Nephron progenitor cell (in vitro differentiated cells): ENCODE measurements at places on chromosomes 3 and 15.
A peak's percentile ranks its signal among the peaks of the same experiment; 100 is the strongest.

DNA sequence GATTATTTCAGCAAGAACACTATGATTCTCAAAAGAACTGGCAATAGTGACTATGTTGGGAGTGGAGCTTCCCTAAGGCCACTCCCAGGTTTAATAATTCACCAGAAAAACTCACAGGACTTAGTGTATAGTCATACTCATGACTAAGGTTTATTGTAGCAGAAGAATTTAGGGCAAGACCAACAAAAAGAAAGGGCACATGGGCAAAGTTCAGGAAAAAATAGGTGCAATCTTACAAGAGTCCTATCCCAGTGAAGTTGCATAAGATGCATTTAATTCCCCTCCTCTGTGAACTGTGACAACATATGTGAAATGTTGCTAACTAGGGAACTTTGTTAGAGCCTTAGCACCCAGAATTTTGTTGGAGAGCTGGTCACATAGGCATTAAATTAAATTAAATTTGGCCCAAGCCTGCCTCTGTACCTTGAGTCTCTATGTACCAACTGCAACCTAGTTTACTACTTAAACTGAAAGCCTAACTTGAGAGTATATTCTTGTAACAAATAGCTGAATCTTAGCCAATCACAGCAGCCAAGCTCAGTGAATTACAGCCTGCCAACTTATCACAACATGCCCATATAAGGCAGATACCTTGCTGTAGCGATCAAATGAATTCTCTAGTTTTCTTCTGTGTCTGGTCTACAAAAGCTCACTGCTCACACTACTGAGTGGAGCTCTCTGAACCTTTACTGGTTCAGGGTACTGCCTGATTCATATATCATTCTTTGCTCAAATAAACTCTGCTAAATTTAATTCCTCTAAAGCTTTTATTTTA is 386.2 kb upstream of the ARHGEF26 start:
- H3K36me3 ChIP-seq = no peaks in the 10 kb centered on the region
- no peak overlapping the region for H3K27ac ChIP-seq
- H3K4me3 ChIP-seq = no peak overlapping the region

GRCh38 chr3:186142393-186142932 is 33.6 kb upstream of the ETV5 start:
- H3K4me3 ChIP-seq = peak overlapping the region; percentile 5
- H3K27ac ChIP-seq = peak overlapping the region; percentile 53
- peaks cover 36% of the 10 kb centered on the region for H3K4me1 ChIP-seq
- no peaks in the 10 kb centered on the region for H3K36me3 ChIP-seq
- peaks cover 8% of the 10 kb centered on the region for H3K27me3 ChIP-seq

- peaks cover 16% of the 10 kb centered on the region for H3K4me1 ChIP-seq
- no peak overlapping the region for H3K27ac ChIP-seq
- H3K4me3 ChIP-seq = peak overlapping the region; percentile 84
- peaks cover 90% of the 10 kb centered on the region for H3K27me3 ChIP-seq
- H3K36me3 ChIP-seq = peaks cover 8% of the 10 kb centered on the region
- DNase-seq = peak; percentile 33
Observed at GRCh38 chr3:184261854-184262763, 756 bp upstream of the CAMK2N2 start.

- H3K4me1 ChIP-seq = peaks cover 14% of the 10 kb centered on the region
- H3K27ac ChIP-seq = no peak overlapping the region
- no peaks in the 10 kb centered on the region for H3K36me3 ChIP-seq
- no peaks in the 10 kb centered on the region for H3K27me3 ChIP-seq
- no peak for DNase-seq
Observed at GRCh38 chr15:35934383-35935049, 388.6 kb upstream of the DPH6 start.

DNA sequence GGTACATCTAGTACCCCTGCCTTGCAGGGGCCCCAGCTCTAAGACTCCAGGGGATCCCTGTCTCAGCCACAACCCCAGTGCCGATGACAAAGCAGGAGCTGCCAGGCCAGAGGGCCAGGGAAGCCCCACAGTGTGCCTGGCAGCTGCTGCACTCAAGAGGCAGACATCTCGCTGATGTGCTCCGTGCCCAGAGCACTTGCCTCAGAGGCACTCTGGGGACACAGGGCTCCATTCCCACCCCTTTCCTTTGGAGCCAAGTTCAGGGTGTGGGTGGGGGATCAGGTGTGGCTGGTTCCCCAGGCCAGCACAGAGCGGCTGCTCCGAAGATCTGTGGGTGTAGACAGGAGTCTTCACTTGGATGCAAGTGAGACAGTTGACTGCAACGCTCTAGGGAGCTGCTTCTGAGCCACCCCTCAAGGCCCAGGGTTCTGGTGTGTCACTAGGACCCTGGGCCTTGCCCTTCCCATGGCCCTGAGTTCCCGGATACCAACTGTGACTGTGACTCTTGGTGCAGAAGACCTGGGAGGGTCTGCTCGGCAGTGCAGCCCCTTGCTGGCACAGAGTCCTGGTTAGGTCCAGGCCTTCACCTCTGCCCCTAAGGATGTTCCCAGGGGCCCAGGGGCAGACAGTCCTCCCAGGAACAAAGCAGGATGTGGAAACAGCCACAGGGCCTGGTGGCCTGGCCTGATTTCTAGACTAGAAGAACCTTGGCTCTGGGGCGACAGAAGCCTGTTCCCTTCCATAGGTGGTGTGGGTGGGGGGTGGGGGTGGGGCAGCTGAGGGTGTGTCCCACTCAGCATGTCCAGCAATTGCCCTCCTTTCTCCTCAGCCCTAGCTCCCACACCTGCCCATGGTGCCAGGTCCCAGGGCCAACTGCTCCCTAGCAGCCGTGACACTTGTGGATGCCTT is 2.5 kb downstream of the NT5DC2 start:
- peak overlapping the region; percentile 88 for H3K4me3 ChIP-seq
- DNase-seq = no peak
- H3K36me3 ChIP-seq = peaks cover 21% of the 10 kb centered on the region
- no peak overlapping the region for H3K27ac ChIP-seq
- H3K4me1 ChIP-seq = peaks cover 63% of the 10 kb centered on the region

GRCh38 chr3:31704591-31705179 is 172.0 kb downstream of the STT3B start:
- peaks cover 2% of the 10 kb centered on the region for H3K27me3 ChIP-seq
- no peak overlapping the region for H3K4me3 ChIP-seq
- H3K4me1 ChIP-seq = peaks cover 23% of the 10 kb centered on the region
- DNase-seq = no peak
- peaks cover 21% of the 10 kb centered on the region for H3K36me3 ChIP-seq

GRCh38 chr15:25670025-25670554 is 193.0 kb downstream of the ATP10A start:
- peak overlapping the region; percentile 88 for H3K27ac ChIP-seq
- peaks cover 60% of the 10 kb centered on the region for H3K4me1 ChIP-seq
- DNase-seq = peak; percentile 58
- peak overlapping the region; percentile 77 for H3K4me3 ChIP-seq

DNA sequence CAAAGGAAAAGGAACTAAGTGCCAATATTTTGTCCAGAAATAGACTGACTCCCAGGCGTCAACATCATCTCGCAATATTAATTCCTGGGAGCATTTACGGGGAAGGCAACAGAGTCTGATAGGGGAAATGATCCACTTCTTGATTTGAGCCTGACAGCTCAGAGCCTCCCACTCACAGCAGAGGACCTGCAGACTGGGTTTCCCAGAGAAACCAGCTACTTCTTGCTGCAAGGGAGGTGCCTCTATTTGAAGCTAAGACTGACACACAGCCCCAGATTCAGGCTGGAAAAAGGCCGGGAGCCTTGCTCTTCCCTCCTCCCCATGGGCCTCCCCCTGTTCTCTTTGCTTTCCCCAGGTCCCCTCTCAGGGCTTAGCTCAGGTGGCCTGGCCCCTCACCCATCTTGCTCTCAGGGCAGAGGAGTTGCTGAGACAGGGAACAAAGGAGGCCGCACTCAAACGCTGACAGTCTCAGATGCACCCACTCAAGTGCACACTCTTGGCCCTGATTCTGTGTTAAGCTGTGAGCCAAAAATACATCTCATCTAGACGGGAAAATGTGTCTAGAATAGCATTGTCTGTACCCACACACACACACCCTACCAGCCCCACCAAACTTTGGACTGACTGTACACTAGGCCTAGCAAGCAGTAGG is 49.8 kb upstream of the DCLK3 start:
- H3K36me3 ChIP-seq = no peaks in the 10 kb centered on the region
- peak overlapping the region; percentile 27 for H3K27ac ChIP-seq
- peaks cover 9% of the 10 kb centered on the region for H3K27me3 ChIP-seq
- peaks cover 30% of the 10 kb centered on the region for H3K4me1 ChIP-seq
- no peak for DNase-seq

DNA sequence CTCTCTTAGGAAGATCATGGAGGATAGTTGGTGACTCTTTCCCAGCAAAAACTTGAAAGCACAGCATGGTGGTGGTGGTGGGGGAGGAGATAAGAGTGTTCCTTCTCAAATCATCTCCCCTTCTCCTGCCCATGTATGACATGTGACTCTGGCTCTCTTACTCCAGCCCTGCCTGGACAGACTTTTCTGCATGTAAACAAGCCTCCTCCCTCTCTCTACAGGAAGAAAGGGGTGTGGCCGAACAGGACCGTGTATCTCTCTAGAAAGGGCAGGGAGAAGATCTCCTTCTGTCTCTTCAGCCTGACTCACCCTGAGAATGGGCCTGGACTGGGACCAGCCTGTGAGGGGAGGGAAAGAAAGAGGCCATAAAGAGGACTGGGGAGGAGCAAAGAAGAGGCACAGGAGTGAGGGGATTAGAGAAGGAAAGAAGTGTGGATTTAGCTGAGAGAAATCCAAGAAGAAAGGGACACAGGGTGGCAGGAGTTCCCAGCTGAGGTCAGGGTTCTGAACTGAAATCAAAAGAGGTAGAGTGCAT is 1.5 kb downstream of the CELF6 start:
- no peak overlapping the region for H3K27ac ChIP-seq
- H3K4me1 ChIP-seq = peaks cover 16% of the 10 kb centered on the region
- no peak for DNase-seq

DNA sequence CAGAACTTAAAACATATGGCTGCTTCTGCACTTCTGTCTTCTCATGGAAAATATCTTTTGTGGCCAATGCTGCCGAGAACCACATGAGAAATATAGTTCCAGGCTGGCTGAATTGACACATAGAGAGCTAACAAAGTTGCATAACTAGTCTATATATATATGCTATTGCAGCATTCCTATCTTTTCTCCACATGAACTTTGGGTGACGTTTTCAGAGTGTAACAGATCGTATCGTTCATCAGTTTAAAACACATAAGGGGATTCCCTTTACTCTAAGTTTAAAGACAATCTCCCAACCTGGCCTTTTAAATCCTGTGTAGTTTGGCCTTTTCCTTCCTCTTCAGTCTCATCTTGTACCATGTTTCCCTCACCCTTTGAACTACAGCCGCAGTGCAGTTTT is 394.2 kb upstream of the CBLB start:
- H3K36me3 ChIP-seq = no peaks in the 10 kb centered on the region
- peaks cover 25% of the 10 kb centered on the region for H3K4me1 ChIP-seq
- no peak overlapping the region for H3K4me3 ChIP-seq
- no peak for DNase-seq
- H3K27ac ChIP-seq = no peak overlapping the region

DNA sequence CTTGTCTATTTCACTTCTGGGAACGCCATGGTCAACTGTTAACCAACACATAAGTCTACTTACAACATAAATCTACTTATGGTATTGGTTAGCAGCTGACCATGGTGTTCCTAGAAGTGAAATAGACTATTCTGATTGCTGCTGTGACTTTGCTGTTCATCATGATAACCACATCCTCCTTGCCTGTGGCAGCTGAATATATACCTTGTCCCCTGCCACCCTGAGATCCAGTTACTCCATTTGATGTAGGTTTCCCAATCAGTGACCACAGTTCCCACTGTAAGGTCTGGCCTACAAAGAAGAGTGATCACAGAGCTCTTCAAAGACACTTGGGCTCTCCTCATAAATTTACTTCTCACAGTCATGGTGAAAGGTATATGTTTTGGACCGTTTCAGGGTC is 66.8 kb upstream of the ALDH1A3 start:
- no peaks in the 10 kb centered on the region for H3K4me1 ChIP-seq
- H3K27me3 ChIP-seq = peaks cover 5% of the 10 kb centered on the region
- no peaks in the 10 kb centered on the region for H3K36me3 ChIP-seq
- no peak overlapping the region for H3K27ac ChIP-seq

- H3K27me3 ChIP-seq = peaks cover 6% of the 10 kb centered on the region
- no peak overlapping the region for H3K27ac ChIP-seq
- no peaks in the 10 kb centered on the region for H3K36me3 ChIP-seq
- H3K4me1 ChIP-seq = peaks cover 7% of the 10 kb centered on the region
Observed at GRCh38 chr3:156620260-156620659, 54.1 kb upstream of the TIPARP start.

DNA sequence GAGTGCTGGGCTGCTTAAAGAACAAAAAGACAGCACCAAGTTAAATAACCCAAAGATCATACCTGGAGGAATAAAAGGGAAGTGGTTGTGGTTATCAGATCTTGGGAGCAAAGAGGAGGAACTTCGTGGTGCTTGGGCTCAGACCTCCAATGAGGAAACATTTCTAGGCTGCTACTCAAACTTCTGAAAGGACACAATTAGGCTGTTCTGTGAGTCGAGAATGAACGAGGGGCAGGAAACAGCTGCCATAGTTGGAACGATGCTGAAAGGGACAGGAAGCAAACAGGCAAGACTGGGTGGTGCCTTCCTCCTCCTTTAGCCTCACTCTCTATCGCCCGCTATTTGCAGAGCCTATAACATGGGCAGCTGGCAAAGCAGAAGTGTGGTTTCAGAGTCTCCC is 276.3 kb upstream of the ARRDC4 start:
- H3K27me3 ChIP-seq = peaks cover 12% of the 10 kb centered on the region
- DNase-seq = no peak
- no peak overlapping the region for H3K27ac ChIP-seq
- H3K4me1 ChIP-seq = peaks cover 20% of the 10 kb centered on the region
- no peaks in the 10 kb centered on the region for H3K36me3 ChIP-seq

DNA sequence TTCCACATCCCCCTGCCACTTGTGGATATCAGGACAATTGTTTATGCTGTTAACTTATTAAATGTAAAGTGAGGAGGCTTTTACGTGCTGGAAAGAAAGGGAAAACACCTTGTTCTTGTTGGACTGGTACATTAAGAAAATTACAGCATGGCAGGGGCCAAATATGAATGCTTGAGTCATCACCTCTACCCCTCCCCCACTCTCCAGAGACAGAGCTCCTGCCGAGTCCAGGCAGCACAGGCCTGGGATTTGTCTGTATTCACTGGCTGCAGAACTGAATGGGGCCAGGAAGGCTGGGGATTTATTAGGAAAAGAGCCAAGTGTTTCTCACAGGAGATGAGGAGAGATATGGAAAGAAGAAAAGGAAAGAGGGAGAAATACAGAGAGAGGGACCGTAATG is 308.9 kb downstream of the EPHB1 start:
- H3K4me1 ChIP-seq = no peaks in the 10 kb centered on the region
- no peak for DNase-seq
- no peak overlapping the region for H3K27ac ChIP-seq
- no peak overlapping the region for H3K4me3 ChIP-seq

DNA sequence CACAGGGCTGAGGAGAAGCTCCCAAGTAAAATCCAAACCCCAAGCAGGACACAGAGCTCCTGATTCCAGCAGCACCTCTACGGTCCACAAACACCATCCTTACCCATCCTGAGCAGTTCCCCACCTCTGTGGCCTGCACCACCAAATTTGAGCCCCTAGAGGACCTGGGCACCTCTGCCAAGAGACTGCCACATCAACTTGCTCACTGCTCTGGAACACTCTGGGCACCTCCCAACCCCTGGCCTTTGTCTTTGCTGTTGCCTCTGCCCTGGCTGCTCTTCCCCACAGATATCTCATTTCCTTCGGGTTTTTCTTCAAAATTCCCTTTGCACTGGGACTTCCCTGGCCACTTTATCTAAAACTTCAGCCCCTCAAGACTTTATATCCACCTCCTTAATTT is 5.8 kb downstream of the RLBP1 start:
- DNase-seq = no peak
- peaks cover 14% of the 10 kb centered on the region for H3K27me3 ChIP-seq
- H3K36me3 ChIP-seq = no peaks in the 10 kb centered on the region

- no peak for DNase-seq
- H3K27me3 ChIP-seq = no peaks in the 10 kb centered on the region
- H3K36me3 ChIP-seq = peaks cover 11% of the 10 kb centered on the region
- H3K27ac ChIP-seq = peak overlapping the region; percentile 100
- H3K4me3 ChIP-seq = peak overlapping the region; percentile 97
Observed at GRCh38 chr3:47803480-47804025, 615 bp downstream of the DHX30 start.
